Neuronal stem cell (in vitro differentiated cells): ENCODE measurements at places on chromosomes 2 and 18.
A peak's percentile ranks its signal among the peaks of the same experiment; 100 is the strongest.

DNA sequence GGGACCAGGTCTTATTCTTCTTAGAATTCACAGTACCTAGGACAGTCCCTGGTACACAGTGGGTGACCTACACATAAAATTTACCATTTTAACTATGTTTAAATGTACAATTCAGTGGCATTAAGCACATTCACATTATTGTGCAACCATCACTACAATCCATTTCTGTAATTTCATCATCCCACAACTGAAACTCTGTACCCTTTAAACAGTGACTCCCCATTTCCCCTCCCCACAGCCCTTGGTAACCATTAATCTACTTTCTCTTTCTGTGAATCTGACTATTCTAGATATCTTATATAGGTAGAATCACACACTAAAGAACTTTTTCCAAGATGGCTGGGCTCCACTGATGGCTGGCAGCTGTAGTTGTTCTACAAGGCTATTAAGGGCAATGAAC is 41.6 kb downstream of the GFPT1 start:
- DNase-seq: no peak

DNA sequence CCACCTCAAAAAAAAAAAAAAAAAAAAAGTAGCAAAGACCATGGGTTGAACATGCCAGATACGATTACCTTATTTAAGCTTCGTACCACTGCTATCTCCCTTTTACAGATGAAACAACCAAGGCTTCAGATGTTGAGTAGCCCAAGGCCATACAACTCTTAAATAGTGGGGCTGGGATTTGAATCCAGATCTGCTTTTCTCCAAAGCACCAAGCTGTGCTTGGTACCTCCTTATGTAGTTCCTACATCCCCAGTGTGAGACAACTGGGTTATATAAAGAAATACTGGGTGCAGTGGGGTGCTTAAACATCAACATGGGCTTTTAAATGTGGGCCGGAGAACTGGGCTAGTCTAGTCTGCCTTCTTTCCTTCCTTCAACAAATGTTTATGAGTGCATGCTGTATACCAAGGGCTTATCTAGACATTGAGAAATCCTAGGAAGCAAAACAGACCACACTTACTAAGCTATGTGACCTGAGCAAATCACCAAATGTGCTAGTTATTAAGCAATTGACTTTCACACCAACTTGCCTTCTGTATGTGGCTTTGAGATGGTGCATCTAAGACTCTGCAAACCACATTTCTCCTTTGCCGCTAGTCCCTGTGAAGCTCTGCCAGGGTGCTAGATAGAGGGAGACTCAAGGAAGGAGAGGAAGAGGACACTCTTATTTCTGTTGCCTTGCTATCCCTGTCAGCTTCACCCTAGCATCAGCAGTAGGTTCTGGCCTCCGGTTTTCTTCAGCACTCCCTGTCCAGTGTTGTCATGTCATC is 206.8 kb upstream of the FBXO11 start:
- DNase-seq: no peak

DNA sequence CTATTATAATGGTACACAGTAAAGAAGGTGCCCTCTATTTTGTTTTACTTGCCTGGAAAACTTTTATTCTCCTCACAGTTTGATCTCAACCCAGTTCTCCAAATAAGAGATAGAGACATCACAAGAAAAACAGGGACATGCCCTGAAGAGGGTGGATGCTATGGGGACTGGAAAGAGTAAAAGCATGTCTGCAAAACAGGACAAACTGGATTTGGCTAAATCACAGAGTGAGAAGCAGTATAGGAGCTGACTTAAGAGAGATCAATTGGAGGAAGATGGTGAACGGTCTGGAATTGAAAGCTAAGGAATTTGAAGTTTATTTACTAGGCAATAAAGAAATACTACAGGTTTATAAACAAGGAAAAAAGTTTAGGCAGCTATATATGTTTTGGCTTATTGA is 33.0 kb downstream of the SP140L start:
- no peak for DNase-seq

GRCh38 chr2:74984947-74985637 is 26.6 kb downstream of the POLE4 start:
- DNase-seq: no peak

DNA sequence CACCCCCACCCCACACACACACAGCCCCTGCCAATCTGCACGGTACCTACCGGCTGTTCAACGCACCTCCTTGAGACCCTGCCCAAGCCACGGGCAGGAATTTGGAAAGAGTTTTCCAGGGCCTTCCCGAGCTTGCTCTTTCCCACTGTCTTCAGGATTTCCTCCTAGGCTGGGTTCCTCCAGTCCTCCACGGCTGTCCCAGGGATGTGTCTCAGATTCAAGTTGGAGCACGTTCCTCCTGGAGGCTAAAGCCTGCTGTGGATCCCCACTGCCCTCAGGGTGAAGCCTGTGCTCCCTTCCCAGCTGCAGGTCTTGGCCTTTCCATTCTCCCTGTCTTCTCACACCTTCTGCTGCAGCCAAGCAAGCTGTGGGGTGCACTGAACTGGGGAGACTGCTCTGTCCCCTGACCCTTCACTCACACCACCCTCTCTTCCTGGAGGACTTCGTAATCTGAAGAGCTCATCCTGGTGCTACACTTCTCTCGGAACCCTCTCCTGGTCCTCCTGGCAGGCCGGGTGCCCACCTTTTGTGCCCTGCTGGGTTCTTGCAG is 54.9 kb upstream of the HS6ST1 start:
- DNase-seq: no peak

- peak; percentile 59 for DNase-seq
These were observed at the start of gene CIDEA for GRCh38 chr18:12254136-12254819. TSS of gene CIDEA (plus strand) at chr18:12254361. CDS start at chr18:12254384, 23 bp downstream.

DNA sequence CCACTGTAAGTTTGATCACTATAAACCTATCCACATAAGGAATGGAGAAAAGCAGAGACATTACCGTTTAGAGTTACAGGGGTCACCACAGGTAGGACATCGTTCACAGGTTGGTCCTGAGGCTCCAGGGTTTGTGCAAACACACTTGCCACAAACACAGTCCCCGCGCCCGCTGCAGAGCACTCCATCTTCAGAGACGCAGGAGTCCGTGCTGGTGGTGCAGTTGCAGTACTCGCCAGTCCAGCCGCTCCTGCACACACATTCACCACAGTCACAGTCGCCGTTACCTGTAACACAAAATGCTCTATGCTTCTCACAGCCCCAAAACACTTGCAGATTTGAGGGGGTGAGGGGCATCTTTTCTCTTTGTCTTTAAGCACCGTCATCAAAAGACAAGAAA is 63.9 kb upstream of the PLA2R1 start:
- DNase-seq: no peak
